SW480 (cell line): ENCODE measurements at places on chromosomes 2 and 18.

GRCh38 chr2:137947728-137948336, 16.4 kb upstream of the HNMT start:
- DNase-seq = peak; percentile 42

DNA sequence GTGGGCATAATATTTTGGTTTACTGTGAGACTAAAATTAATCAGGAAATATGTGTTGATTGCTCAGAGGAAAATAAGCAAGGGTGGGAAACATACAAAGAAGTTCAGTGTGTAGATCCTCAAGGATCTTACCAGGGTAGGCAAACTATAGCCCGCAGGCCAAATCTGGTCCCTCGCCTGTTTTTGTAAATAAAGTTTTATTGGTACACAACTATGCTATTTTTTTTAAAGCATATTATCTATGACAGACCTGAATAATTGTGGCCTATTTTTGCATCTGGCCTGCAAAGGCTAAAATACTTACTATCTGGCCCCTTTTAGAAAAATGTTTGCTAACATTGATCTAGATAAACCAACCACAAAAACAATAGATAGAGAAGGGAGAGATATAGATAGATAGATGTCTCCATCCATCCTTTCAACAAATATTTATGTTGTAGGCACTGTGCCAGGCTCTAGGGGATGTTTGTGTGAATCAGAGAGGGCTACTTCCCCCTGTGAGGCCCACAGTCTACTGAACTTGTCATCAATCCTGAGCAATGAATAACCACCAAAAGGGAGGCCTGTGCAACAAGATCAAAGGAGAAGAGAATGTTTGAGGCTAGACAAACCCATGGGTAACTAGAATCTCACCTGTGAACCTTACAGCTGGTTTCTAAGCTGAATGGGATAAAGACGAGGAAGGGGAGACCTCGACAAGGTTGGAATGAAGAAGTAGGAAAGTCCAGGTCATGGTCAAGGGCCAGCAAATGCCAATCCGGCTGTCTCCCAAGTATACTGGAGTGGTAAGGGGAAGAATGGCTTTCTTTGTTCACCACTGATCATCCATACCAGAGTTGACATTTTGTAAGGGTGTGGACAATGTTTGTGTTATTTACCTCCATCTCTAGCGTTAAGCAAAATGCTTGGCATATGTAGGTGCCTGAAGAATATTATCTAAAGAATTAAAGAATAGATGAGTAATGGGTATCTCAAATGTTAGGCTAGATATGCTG, 23.6 kb downstream of the ALPK2 start:
- DNase-seq = peak; percentile 88

DNA sequence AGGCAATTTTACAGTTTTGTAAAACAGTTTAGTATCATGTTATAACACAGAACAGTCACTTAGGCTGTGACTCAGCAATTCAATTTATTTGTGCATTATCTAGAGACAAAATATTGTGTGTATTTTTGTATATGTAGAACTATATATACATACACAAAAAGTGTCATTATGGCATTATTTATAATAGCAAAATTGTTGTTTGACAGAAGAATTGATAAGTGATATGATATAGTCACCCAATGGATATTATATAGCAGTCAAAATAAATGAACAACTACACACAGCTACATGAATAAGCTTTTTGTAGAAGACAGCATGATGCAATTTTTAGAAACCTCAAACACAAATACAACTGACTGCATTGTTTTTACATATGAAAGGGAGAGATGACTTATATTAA, 334.0 kb downstream of the TRIB2 start:
- peak; percentile 80 for DNase-seq

- no peak for DNase-seq
These were observed 69.2 kb downstream of the KCTD1 start for GRCh38 chr18:26479065-26479680.

- DNase-seq = no peak
These were observed 208.8 kb upstream of the CRIM1 start for GRCh38 chr2:36146765-36147164.

DNA sequence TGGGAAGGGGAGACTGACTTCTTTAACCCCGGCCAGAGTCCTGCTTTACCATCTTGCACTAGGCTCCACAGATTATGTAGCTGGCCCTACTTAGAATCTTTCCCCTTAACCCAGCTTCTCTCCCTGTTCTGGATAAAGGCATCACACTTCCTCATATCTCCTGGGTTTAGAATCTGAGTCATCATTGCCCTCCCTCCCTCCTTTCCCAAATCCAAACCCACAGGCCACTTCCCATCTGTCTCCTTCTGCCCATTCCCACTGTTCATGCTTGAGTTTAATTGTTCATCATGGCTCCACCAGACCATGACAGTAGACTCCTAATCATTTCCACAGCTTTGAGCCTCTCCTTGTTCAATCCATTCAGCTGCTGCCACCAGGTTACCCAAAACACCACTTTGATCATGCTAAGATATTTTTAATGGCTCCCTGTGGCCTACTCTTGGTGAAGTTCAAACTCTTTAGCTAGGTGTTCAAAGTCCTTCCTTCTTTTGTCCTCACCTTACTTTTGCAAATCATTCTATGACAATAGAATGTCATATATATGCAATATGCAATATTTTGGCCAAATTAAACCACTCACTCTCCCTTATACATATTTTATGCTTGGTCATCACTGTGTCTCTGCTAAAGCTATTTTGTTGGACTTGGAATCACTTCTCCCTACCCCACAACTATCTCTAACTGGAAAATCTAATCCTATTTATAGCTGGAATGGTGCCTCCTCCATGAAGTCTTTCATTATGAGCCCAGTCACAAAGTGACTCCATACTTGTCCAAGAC, 5.5 kb downstream of the PDE11A start:
- no peak for DNase-seq

DNA sequence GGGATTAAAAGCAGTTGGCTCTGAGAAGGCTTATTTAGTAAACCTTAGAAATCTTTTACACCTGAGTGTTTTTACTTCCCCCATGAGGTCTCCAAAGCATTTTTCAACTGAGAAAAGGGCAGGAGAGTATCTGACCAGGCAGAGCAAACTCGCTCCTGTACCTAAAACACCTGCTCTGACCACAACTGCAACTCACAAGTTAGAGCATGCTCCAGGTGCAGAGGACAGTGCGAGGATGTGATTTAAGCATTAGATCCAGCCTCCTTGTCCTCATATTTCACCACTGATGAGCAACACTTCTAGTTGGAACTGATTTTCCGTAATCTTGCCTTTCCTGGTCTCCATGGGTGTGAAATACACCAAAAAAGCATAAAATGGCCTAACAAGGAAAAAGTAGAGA, 34.5 kb upstream of the TBC1D8 start:
- no peak for DNase-seq

DNA sequence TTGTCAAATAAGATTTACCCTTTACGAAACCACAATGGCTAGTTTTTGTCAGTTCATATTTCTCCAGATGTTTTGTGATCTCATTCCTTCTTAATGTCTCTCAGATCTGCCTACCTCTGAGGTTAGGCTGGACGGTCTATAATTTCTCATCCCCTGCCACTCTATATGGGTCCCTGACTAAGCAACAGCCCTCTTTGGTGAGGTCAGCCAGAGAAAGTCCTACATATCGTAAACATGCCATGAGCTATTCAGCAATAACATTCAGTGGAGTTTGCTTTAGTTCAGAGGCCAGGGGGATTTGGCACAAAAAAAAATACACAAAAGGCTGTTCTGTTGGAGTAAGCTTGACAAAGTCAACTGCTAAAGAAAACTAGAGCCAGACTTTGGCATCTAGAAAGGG, 192.1 kb upstream of the NCKAP5 start:
- no peak for DNase-seq

DNA sequence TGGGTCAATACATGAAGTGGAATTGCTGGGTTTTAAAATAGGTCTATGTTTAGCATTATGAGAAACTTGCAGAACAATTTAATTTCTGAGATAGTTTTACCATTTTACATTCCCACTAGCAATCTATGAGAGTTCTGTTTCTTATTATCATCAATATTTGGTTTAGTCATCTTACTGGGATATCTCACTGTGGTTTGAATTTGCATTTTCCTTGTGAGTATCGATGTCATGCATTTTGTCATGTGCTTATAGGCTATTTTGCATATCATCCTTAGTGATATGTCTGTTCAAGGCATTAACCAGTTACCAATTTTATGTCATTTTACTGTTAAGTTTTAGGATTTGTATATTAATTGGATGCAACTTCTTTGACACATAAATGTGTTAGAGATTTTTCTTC, 204.4 kb downstream of the MCFD2 start:
- DNase-seq = no peak

DNA sequence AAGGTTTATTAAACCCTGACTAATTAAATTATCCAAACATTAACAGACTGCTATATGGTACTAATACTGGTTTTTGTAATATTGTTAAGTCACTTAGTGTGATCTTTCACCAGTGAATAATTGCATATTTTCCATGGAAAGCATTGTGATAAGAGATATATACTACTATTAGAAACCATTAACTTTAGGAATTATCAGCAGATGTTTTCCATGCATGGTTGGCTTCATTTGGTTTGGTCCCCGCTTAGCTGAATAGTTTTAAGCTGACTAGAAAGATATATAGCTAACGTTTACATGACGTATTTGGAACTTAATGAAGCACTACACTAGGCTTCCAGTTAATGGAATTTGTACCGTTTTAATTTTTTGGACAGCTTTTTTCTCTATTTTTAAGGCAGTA, 37.9 kb downstream of the LCLAT1 start:
- DNase-seq = no peak

DNA sequence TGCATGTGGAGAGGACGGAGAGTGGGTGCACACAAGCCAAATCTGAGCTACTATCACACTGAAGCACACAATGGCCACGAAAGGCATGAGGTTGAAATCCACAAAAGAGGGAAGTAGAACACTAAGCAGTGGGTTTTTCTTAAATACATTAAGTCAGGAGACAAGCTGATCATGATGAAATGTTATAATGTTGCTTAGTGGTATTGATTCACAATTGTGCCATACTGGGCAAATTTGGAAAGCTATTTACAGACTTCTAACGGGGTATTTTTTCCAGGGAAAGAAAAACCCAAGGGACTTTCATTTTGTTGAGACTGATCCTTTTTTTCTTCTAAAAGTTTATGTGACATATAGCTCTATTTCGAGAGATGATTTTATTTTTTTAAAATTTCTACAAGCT, 100.8 kb upstream of the CNGA3 start:
- DNase-seq = no peak

DNA sequence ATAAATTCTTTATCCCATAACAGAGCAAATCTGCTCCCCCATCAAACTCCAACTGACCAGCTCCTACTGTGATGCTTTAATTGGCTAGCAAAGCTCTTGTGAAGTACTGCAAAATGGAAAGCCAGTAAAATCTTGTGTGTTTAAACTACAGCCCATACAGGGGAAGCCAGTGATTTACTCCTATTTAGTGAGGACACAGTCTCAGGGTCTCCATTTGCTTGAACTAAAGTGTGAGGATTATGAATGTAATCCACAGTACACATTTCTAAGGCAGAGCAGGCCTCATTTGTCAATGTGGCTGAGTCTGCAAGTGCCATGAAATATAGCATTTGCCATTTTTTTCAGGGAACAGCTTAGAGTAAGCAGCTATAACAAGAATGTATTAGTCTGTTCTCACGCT, 259.3 kb downstream of the PIEZO2 start:
- no peak for DNase-seq

DNA sequence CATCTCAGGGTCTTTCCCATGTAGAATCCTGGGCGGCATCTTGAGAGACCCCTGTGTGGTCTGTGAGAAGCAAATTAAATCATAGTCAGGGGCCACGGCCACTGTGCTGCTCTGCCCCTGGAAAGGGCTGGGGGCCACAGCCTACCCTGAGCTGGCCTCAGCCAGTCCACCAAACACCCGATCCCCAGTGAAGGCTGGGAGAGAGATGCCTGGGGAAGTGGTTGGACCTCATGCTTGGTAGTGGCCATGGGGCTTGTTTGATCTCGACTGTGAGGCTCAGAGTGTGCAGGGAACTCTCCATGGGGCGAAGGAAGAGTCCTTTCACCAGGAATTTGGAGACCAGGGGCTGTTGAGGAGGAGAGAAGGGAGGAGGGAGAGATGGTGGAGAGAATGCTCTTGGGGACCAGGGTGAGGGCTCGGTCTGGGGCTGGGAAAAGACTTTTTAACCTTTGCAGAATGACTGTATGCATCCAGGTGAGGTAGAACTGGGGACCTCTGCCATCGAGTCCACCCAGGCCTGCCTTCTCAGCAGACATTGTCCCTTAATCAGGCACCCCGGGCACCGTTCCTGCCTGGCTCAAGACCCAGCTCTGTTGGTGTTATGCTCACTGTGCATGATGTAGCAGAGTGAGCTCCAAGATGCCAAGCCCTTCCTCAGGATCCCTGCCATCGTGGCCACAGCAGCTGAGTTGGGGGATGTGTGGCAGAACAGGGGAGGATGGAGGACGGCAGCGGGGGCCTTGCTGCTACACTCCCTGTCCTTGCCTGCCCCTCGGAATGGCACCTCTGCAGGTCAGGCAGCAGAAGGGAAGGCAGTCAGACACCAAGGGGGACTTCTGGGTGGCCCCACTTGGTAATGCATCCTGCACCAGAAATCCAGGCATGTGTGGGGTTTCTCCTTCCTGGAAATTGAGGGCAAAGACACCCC, 249.9 kb downstream of the DYSF start:
- no peak for DNase-seq
